Stimulated activated CD4-positive, alpha-beta T cell treated with anti-CD3 and anti-CD28 coated beads, Interleukin-1b, Interleukin-23, amount 100 ng/mL, for 48 hours (primary cell): ENCODE measurements at places on chromosomes 5 and 9.
A peak's percentile ranks its signal among the peaks of the same experiment; 100 is the strongest.

GRCh38 chr9:89956331-89956730 lies 351.5 kb downstream of the GADD45G start:
- DNase-seq = no peak

DNA sequence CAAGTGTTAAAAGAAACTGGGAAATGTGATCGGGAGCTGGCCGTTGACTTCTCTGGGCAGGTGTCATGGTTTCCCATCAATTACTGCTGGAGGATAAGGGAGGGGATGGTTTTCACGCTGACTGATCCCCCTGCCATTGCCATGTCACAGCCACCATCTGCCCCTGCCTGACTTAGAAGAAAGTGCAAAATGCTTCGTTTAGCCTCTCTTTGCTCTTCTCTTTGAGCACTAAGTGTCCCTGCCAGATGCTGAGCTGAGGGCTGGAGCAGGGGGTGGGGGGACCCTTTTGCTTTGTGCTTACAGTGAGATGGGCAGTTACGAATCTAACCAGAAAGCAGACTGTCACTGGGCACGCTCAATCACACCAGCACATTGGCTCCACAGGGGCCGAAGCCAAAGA lies 138.4 kb upstream of the ALDH1B1 start:
- no peak for DNase-seq

GRCh38 chr9:90801241-90801972 lies at the start of gene SYK:
SYK (plus strand) TSS chr9:90801819; CDS start chr9:90843899, 42,080 bp downstream.
- DNase-seq = no peak

DNA sequence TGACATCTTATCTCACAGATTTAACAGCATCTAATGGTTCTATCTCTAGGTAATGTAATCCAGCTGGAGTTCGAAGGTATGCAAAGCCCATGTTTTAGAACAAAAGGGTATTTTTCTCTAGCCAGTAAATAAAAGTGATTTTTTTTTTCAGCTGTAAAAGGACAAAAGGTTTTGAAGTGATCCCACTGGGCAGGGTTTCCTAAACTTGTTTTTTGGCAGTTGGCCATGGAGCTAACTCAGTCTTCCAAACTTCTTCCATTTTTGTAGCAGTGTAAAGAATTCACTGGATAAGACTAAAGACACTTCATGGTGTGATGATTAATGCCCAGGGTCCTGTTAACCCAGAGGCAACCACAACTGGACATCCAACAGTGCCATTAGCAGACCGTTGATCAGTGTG lies 63.8 kb downstream of the TMEM252 start:
- no peak for DNase-seq

DNA sequence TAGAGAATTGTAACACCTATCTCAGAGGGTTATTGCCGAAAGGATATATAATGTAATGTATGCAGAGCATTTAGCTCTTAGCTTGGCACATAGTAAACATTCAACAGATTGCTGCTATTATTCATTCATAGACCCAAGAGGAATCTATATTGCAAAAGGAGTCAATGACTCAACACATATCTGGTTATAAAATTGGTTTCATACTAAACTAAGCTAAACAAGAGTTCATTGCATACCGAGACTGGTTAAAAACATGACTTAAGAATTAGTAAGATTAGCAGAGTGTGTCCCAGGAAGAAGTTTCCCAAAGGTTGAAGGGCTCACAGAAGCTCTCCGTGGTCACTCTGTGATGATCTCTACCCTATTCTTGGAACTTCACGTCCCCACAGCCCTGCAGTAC lies 339.6 kb upstream of the CCNH start:
- DNase-seq = no peak

DNA sequence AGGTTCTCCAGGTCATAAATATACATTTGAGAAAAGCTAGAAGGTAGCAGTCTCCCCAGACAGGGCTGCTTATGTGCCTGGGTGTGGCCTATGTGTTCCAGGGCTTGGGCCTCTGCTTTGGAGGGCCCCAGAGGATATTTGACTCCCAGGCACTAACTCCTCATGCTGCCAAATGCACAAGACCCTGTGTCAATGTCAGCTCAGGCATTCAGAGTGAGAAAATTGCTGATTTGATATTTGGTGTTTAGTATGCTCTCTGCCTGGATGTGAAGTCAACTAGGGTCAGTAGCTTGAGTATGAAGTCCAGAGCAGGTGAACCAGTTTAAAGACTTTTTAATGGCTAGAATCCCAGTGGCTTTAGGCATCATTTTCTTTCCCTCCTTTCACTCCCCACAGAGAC lies 57.5 kb upstream of the IL7R start:
- DNase-seq = no peak

DNA sequence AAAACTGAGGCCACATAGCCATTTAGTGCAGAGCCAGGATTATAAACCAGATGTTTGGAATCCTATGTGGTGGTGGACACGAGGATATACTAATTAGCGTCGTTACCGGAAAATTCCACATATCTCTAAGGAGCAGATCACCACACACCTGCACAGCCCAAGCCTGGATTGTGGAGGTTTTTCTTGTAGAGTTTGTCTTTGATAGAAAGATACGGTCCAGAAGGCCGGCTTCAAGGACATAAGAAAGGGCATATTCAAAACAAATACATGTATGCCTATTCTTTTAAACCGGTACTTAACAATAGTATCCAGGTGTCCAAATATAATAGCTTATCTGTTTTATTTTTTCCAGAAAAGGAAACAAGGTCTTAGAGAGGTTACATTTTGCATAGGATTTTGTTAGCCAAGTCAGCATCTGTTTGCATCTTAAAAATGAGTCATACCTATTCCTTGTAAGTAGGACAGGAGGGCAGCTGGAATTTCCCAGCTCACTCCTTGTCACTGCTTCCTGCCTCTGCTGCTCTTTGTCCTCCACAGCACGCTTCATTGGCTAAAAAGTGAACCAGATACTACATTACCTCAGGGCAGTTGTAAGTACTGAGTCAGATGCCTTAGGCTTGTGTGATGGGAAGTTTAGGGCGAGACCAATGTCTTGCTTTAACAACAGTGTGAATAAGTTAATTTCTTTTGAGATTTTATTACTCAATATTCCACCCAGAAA lies 3.6 kb downstream of the TMC1 start:
- DNase-seq = peak; percentile 61

GRCh38 chr9:136140966-136141365 lies 22.3 kb upstream of the TMEM250 start:
- DNase-seq = no peak

DNA sequence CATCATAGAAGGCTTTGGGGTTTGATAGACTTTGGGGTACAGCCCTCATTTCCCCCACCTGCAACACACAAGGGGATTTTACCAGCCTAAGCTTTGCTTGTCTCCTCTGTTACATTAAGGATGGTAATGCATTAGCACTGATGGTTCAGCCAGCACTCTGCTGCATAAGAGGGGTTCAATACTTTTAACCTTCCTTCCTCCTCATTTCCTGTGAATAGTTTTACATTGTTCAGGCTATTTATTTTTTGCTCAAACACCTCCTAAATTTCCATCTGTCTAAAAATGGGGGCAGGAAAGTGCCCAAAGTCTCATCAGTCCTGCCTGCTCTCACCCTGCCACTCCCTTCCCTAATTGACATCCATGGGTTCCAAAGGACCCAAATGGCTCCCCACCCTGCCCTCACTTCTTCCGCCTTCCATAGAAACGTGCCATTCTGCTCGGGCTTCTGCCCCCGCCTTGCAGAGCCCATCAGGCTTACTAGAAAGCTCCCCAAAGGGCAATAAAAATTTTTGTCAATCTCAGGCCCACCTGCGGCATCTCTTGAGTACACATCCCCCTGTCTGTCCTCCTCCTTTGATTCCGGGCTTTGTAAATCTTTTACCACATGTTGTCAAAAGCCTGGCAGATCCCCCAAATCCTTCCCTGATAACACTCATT lies 239.5 kb upstream of the SLC24A2 start:
- DNase-seq = no peak

GRCh38 chr5:6083311-6083978 lies 294.9 kb downstream of the MED10 start:
- DNase-seq = no peak

GRCh38 chr9:127258606-127259471 lies 5.7 kb upstream of the GARNL3 start:
- DNase-seq = no peak

- no peak for DNase-seq
These were observed 70.8 kb upstream of the UNC5A start for GRCh38 chr5:176739461-176740051.

- DNase-seq = no peak
These were observed 150.5 kb downstream of the BNC2 start for GRCh38 chr9:16719921-16720320.

DNA sequence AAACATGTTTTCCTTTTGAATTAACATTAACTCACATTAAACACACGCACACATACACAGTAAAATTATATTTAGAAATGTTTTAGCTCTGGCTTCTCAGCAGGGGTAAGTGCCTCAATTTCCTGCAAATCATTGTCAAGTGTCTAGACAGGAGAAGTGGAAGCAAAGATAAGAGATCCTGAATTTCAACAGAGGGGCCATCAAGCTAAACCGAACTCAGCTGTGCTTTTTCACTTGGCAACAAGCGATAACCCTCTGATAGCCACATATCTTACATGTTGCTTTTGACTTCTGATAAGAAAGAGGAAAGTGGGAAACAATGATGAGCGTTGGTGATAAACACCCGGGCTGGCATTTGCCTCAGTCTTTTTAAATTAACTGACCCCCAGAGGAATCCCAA lies 79.7 kb upstream of the SPDL1 start:
- no peak for DNase-seq

DNA sequence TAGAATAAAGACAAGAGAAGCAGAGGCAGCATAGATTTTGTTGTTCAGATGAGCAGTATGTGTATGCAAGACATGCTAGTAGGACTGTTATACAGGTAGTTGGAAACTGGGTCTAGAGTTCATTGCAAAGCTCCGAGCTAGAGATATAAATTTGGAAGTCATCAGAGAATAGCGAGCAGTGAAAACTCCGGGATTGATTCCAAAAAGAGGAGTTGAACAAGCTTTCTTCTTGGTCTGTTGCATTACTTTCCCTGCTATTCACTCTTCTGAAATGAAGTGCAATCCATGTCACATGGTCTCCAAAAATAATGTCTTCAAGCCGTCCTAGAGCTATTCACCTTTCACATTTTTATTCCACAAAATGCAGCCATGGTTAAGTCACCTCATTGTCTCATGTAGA lies 67.9 kb upstream of the ZNF462 start:
- no peak for DNase-seq

GRCh38 chr5:147887930-147888329 lies 9.4 kb downstream of the SCGB3A2 start:
- DNase-seq = no peak

GRCh38 chr9:133540698-133541025 lies 6.2 kb downstream of the ADAMTSL2 start:
- no peak for DNase-seq

DNA sequence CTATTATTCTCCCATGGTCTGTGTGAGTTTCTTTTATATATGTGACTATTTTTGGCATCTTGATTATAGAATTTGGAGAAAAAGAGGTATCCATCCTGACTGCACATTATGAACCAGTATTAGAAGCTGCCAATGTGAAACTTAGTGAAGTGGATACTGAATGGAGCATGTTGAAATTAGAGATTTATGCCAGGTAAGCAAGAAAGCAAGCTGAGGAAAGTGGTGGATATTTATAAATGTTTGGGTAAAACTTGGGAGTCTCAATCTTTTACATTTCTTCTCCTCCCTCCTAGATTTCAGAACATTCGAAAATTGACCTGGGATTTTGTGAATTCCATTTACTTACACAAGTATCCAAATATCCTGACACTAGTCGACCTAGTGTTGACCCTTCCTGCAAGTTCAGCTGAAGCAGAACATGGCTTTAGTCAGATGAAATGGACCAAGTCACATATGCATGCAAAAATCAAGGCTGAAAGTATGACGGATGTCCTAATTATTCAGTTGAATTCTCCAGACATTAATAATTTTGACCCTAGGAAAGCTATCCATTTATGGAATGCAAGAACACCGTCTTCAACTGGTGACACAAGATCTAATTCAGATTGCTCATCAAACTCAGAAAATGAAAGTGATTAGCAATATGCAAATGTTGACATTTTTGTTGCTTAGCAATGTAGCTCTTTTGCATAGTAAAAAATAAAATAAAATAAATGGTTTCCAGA lies 66.8 kb upstream of the IL7R start:
- no peak for DNase-seq

- DNase-seq = no peak
These were observed 53.2 kb downstream of the TRIP13 start for GRCh38 chr5:945691-946551.

DNA sequence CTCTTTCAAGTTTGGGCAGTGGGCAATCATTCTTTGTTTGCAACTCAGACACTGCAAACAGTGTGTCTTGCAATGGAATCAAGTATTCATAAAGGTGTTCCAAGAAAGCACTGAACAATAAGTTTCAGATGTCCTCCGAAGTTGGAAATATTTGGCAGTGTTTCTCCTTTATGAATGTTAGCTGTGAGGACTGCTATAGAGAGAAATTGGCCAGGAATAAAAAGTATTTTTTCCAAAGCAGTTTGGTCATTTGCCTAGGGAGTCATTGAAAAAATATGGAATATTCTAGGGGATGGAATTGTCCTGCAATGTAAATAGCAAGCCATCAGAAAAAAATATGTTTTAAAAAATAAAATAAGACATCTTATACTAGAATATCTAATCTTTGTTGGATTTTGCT lies 688.6 kb upstream of the SEMA6A start:
- no peak for DNase-seq

- DNase-seq = no peak
These were observed 54.2 kb downstream of the SSBP2 start for GRCh38 chr5:81696418-81697397.

- DNase-seq = no peak
These were observed 181.8 kb downstream of the GADD45G start for GRCh38 chr9:89786655-89787054.

GRCh38 chr5:177146891-177147638 lies 13.5 kb downstream of the NSD1 start:
- no peak for DNase-seq

DNA sequence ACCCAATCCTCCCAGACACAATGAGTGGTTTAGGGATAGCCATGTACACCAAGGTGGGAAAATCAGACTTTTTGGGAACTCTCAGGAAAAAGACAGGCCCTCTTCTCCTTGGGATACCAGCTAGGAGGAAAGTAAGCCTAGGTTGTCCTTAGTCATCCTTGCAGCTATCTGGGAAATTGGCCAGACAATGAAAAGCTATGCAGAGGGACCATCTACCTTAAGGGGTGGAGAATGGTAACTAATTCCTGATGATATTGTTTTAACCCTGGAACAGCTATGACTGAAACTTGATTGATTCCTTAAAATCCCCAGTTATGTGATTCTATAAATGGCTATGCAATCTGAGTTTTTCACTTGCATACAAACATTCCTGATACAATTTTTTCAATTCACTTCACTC lies 88.9 kb upstream of the BNC2 start:
- DNase-seq = no peak

GRCh38 chr5:57626703-57627102 lies 144.1 kb upstream of the ACTBL2 start:
- DNase-seq = no peak

- DNase-seq = no peak
These were observed 118.0 kb upstream of the PCA3 start for GRCh38 chr9:76646249-76646648.

GRCh38 chr9:91898451-91899218 lies 51.4 kb downstream of the ROR2 start:
- no peak for DNase-seq
